Substantia nigra (tissue), 51 donors: ENCODE measurements at places on chromosomes 7 and 10.
A peak's percentile ranks its signal among the peaks of the same experiment; 100 is the strongest.

DNA sequence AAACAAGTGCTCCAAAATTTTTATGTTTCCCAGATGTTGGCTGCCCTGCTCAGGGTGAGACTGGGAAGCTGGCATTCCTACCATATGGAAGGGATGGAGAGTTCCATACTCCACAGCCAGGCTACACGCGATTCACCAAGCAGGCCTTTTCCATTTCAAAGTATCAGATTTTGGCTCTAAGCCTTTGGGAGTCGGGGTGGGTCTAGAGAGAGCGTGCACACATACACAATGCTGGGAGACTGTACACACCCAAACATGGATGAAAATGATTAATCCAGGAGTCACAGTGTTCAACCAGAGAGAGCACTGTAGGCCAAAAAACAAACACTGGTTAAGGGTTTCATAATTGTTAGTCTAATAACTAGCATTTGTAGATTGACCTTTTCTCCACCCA is 295.0 kb downstream of the BICC1 start:
- no peak for DNase-seq

DNA sequence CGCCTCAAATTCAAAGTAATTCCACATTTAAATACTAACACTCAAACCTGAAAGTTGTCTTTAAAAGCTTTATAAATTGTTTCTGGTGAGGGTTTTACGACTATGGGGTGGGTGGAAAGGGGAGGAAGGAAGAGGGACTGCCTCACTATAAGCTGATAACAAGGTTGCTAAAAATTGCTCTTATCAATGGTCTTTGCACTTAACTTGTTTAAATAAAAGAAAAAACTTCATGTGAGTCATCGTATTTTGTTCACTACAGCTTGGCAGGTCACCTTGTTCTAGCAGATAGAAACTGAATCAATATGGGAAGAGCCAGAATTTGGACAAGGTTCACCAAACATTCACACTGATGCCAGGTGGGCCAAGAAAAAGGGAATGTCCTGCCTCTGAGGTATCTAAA is 129.2 kb downstream of the TES start:
- DNase-seq = no peak

DNA sequence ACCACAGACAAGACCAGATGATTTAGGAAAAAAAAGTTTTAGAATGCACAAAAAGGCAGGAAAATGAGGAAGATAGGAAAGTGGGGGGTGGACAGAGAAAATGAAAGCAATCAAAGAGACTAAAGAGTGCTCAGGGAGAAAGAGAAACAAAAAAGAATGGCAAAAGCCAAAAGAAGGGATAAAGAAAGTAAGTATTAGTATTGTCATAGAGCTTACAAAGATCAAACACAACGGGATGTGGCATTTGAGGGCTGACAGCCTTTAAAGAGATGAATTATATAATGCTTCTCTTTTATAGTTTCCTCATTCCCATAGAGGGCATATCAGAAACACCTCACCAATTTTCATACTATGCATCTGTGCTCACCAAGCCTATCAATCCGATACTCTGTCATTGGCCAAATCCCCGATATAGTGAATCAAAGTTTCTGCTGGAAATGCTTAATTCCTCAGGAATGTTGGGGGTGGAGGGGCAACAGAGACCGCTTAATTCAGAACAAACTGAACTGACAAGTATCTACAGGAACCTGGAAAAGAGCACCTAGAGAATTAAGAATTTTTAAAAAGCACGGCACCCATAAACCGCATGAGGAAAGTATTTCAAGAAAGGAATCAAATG is 2.7 kb downstream of the COG5 start:
- no peak for DNase-seq

GRCh38 chr7:146208492-146208891 is 91.9 kb downstream of the CNTNAP2 start:
- DNase-seq = no peak

- no peak for DNase-seq
These were observed 268.4 kb downstream of the MAD1L1 start for GRCh38 chr7:1964211-1964912.

- DNase-seq = no peak
These were observed 79.2 kb upstream of the PPP1R3C start for GRCh38 chr10:91711885-91712680.

DNA sequence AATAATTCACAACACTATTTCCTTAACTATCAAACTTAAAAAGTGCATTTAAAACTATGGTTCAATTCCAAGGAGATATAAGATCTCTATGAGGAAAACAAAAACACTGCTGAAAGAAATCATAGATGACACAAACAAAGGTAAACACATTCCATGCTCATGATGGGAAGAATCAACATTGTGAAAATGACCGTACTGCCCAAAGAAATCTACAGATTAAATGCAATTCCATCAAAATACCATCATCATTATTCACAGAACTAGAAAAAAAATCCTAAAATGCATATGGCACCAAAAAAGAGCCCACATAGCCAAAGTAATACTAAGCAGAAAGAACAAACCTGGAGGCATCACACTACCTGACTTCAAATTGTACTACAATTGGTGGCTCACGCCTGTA is 159.9 kb upstream of the EEPD1 start:
- no peak for DNase-seq

- DNase-seq = peak; percentile 61
These were observed 400.7 kb upstream of the MKI67 start for GRCh38 chr10:128526791-128527375.

- no peak for DNase-seq
These were observed 12.8 kb upstream of the SH3PXD2A start for GRCh38 chr10:103868200-103868599.

DNA sequence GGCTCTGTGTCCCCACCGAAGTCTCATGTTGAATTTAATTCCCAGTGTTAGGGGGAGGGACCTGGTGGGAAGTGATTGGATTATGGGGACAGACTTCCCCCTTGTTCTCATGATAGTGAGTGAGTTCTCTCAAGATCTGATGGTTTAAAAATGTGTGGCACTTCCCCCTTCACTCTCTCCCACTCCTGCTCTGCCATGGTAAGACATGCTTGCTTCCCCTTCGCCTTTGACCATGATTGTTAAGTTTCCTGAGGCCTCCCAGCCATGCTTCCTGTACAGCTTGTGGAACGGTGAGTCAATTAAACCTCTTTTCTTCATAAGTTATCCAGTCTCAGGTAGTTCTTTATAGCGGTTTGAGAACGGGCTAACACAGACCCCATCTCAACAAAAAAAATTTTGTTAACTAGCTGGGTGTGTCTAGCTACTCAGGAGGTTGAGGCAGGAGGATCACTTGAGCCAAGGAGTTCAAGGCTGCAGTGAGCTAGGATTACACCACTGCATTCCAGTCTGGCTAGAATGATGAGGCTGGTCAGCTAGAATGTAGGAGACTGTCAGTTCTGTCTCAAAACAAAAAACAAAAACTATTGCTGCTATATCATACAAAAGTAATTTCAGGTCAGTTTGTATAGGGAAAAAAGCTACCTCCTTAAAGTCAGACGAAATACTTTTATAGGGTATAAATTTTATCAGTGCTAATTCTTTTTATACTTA is 57.7 kb downstream of the ATAD1 start:
- no peak for DNase-seq
